ENCODE measurements at places on chromosomes 3 and 15.
A peak's percentile ranks its signal among the peaks of the same experiment; 100 is the strongest.

- no peak for DNase-seq
These were observed 185.8 kb upstream of the BCL6 start for GRCh38 chr3:187931101-187931500.

- DNase-seq: no peak
These were observed 47.0 kb downstream of the MTHFS start for GRCh38 chr15:79849789-79850188.

DNA sequence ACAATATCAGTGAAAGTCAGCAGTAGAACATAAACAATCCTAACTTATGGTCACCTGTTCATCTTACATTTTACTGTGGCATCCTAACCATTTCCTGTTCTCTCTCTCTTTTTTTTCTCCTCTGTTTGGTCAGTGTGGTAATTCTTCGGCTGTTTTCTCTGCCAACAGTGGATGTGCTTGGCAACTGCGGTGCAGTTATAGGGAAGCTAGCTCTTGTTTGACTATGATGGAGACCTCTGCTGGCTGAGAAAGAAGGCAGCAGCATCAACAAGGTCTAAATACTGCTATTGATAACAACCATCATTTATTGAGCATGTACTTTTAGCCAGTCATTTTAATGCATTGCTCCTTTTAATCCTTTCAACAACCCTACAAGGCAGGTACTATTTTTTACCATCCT is 723 bp upstream of the DRD3 start:
- peak; percentile 14 for DNase-seq

DNA sequence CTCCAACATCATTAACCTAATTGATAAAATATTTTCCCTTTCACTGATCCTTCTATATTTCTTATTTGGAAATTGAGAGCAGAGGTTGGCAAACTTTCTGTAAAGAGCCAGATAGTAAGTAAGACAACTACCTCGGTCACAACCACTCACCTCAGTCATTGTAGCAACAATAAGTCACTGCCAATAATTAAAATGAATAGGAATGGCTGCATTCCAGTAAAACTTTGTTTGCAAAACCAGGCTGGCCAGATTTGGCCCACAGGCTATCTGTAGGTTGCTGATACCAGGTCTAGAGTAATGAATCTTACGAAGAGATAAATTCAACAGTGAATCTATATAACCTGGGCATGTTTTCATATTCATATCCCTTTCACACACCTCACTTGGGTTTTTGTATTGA is 316.2 kb upstream of the TBC1D5 start:
- no peak for DNase-seq

- DNase-seq: no peak
These were observed 44.5 kb upstream of the SEC22A start for GRCh38 chr3:123157209-123157597.

DNA sequence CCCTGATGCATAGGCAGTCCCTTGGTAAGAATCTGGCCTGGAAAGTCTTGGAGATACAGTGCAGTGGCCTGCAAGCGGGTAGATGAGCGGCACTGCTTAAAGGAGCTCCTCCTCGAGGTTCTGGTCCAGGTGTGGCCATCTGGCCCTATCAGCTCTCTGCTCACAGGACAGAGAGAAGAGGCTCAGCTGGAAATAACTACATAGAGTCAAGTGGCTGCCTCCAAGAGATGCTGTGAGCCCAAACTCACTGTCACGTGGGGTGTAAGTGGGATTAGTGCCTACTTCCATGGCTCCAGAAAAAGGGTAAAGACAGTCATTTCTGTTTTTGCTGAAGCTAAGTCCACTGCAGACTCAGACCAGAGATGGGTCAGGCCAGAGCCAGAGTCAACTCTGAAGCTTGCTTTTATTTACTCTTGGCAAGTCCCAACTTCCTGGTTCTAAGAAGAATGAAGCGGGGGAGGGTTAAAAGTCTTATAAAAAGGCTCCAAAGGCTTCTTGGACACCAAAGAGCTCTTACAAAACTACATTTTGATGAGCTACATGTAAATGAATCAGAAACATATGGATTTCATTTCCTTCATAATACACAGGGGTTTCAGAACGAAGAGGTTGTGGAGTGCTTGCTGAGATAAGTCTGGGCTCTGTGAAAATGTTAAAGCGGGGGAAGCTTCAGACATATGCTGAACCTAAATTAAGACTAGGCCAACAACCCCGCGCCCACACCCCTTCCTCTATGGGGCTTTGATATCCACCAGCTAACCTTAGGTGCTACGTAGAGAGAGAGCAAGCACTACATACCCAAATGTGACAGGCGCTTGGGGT is 77.1 kb downstream of the PDZRN3 start:
- no peak for DNase-seq

DNA sequence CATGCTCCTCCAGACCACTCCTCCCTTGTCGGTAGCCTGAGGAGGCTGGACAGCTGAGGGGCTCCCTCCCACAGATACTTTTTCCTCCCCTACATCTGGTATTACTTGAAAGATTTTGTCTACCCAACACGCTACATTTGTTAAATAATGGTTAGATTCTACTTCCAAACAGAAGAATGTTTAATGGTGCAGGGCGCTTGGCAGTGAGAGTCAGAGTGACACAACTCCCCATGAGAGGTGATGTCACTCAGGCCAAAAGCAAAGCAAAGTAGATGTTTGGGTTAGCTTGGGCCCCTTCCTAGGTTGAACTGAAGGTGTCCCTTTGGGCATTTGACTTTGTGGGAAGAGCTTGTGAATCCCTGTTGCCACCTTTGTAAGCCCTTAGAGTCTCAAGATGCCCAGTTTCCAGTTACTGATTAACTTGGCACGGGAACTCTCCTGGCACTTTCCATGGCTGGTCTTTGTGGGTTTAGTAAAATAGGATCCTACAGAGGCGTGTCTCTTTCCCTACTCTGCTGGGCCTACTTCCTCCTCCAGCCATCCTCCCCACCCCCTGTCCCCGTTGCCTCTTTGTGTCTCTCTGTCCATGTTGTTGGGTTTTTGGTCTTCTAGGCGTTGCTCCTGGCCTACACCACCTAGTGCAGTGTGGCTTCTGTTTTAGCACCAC is 5.6 kb downstream of the LIMD1 start:
- no peak for DNase-seq

DNA sequence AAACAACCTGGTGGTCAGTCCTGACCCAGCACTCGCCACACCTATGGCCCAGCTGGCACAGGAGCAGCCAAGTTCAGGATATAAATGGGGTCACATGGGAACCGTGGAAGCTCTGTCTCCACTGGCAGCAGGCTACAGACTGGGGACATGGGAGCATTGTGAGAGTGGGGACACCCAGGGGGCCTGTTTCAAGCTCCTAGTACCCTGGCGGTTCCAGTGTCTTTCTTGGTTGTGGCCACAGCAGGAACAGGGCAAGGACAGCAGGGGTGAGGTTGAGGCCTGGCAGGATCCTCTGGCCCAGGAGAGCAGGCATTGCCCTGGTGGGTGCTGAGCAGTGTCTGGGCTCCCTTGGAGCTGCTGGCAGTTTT is 1.9 kb downstream of the CSK start:
- no peak for DNase-seq

DNA sequence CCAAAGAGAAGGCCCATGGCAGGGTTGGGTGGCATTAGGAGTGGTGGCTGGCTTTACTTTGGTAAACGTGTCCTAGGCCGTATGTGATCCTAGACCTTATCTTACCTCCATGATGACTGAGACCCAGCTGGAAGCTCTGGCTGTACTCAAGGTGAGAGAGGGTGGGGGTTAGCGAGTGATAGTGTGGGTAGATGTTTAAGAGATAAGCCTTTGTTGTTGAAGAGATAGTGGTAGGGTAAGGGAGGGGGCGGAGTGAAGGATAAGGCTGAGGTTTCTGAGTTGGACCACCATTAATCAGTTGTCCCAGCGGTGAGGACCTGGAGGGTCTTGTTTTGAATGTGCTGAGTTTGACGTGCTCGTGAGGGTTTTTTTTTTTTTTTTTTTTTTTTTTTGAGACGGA is 61.5 kb upstream of the ULK4 start:
- DNase-seq: no peak

- DNase-seq: no peak
These were observed 5.7 kb upstream of the MAPK6 start for GRCh38 chr15:52013151-52013791.

- peak; percentile 67 for DNase-seq
These were observed 40.6 kb upstream of the FLNB start for GRCh38 chr3:57967590-57967989.

All from CD4-positive, alpha-beta T cell treated with Interleukin-17A for 4 hours (primary cell).